ENCODE measurements at places on chromosomes 7 and 10.

DNA sequence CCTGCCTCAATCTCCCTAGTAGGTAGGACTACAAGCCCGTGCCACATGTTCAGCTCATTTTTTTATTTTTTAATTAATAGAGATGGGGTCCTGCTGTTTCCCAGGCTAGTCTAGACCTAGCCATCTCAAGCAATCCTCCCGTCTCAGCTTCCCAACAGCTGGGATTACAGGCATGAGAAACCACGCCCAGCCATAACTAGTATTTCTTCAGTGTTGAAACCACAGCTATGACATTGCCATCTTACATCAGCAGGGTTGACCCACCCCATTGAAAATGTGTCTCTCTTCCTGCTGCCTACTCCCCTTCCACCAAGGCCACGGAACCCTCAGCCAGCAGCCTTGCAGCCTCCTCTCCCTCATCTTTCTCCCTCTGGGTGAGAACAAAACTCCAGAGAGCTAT is 62.1 kb upstream of the ZNF746 start:
- DNase-seq = no peak

- no peak for DNase-seq
These were observed 46.0 kb upstream of the KDM7A start for GRCh38 chr7:140222814-140223213.

GRCh38 chr10:1406967-1407945 is 330.1 kb downstream of the ADARB2 start:
- no peak for DNase-seq

GRCh38 chr10:58576751-58577436 is 64.2 kb downstream of the BICC1 start:
- no peak for DNase-seq

DNA sequence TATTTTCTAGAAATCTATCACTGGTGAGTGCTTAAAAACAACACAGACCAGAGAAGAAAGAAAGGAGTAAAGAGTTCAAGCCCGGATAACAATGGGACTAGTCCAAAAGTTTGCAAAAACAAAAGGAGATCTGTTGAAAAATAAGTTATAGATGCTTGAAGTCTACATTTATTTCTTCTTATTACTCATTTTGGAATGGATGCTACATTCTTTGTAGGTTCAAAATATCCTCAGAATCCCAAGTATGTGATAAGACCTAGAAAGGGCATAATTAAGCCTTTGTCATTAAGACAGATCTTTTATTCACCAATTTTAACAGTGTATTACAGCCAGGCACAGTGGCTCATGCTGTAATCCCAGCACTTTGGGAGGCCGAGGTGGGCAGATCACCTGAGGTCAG is 42.7 kb upstream of the ITGB8 start:
- DNase-seq = no peak

GRCh38 chr7:91427051-91427450 is 162.8 kb downstream of the FZD1 start:
- no peak for DNase-seq

- no peak for DNase-seq
These were observed 58.1 kb downstream of the CSGALNACT2 start for GRCh38 chr10:43196131-43196980.

- no peak for DNase-seq
These were observed 127.9 kb downstream of the CNNM2 start for GRCh38 chr10:103045961-103046360.

DNA sequence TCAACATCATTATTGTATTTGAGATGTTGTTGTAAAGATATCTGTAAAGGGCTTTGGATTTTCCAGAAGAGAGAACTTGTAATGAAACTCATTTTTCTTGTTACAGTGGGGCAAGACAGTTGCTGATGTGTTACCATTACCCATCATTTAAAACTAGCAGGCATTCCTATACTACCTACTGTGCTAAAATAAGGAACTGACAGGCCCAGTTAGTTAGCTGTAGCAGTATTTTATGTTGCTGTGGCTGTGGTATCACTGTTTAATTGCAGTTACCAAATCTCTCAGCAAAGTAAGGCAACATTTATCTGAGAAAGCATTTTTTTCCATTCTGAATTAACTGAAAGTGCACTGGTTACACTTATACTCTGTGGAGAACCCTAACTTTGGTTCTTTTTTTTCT is 9.9 kb downstream of the ST7 start:
- no peak for DNase-seq

DNA sequence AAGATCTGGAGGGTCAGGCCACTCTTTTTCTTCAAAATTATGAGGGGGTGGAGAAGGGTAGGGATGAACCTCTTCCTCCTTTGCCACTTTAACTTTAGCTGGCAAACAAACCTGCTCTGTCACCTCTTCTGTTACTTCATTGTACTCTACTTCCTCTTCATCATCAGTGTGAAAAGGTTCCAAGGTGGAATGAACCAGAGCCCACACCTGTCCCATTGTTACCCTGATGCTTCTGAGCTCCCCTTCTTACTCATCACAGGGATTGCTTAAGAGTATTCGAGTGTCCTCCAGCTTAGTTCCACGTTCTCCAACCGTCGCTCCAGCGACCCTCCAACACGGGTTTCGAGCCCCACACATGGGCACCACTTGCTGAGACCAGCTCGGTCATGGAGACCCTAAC is 5.2 kb downstream of the MRPS24 start:
- DNase-seq = no peak

DNA sequence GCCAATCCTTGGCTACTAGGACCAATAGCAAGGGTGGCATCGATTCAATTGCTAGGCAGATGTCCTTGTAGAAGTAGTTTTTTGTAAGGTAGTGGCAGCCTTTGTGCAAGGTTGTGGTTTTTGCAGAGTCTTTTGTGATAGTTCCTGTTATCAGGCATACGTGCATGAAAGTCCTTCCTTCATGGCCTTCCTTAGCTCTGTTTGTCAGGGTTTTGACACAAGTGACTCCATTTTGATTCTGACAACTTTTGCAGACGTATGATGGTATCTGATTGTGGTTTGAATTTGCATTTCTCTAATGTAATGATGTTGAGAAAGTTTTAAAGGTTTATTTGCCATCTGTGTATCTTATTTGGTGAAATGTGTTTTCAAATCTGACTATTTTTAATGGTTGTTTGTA is 71.8 kb upstream of the SYPL1 start:
- DNase-seq = no peak

DNA sequence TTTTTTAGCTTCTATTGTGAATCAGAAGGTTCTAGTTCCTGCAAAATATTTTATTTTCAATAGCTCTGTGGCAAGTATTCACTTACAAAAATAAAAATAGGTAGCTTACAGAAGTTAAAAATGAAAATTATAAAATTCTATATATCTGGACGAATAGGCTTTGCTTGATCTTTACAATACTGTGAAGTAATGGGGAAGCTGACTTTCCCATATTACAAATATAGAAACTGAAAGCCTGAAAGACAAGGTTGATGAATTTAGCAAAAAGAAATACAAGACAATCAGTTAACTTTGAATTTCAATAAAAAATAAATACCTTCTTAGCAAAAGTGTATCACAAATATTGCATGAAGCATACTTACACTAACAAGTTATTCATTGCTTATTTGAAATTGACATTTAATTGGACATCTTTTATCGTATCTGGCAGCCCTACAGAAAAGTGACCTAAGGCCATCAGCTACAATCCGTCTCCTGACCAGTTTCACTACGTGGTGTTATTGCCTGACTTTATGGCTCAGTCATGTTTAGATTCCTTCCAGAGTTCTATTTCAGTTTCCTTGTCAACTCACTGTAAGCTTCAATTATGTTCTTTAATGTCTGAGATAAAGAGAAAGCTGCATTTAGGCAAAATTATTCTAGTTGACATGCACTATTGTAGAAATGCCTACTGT is 310.5 kb upstream of the HGF start:
- no peak for DNase-seq

Data from stimulated activated CD4-positive, alpha-beta T cell treated with anti-CD3 and anti-CD28 coated beads, Interleukin-4, amount 100 ng/mL, for 1 hour (primary cell).